Pulmonary artery endothelial cell (primary cell): ENCODE measurements at places on chromosomes 4 and X. TPM values are rescaled to one million over a fixed set of nuclear protein-coding genes. Genes with fewer than 3 reads are reported as not detected.

Gene CYLC1
- total RNA-seq, result not detected in 2 replicates

Gene FRAS1
- 8.6 and 26.8 TPM in 2 replicates for total RNA-seq

Gene RRH
- total RNA-seq, result 0.07 TPM in 1 of 2 replicates, not detected in the other

Gene HHIP
- total RNA-seq, result 217 and 481 TPM in 2 replicates

Gene DCAF4L1
- 0.07 and 0.18 TPM in 2 replicates for total RNA-seq

Gene ENPEP
- total RNA-seq, result not detected in 2 replicates

Gene ACOT9
- total RNA-seq, result 77.8 and 81.6 TPM in 2 replicates

Gene CT45A3
- total RNA-seq, result not detected in 2 replicates

- no peak for DNase-seq
These were observed 24.3 kb upstream of the GLRA2 start for GRCh38 chrX:14504960-14505538.

DNA sequence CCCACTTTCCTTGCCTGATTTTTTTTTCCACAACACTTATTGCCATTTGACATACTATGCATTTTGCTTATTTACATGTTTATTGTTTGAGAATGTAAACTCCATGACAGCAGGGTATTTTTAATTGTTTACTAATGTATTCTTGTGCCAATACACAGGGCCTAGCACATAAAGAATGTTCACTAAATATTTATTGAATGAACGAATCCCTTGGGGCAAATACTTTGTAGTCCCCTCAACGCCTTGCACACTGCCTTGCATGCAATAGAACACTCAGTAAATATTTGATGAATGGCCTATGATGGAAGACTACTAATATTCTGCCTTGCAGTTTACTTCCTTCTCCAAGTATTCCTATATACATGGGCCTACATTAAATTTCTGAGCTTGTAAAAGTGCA lies 1.4 kb upstream of the PRPS1 start:
- DNase-seq, result no peak

DNA sequence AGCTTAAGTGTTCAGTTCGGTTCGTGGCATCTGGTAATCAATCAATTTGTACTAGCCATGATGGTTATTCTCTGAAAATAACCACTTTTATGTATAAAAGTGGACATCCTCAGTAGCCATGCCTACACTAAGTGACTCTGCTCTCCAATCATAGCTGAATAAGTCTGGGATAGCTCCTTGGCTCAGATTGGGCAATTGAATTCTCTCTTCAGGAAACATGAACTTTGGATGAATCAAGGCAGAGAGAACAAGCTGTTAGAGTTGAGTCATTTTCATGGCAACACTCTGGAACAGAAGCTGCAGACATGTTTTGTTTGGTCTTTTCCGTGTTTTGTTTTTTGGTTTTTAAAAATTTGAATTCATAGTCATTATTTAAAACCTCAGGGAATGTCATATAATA lies 66.8 kb upstream of the TMEM164 start:
- peak; percentile 5 for DNase-seq

GRCh38 chr4:119244832-119245231 lies 32.3 kb downstream of the USP53 start:
- no peak for DNase-seq

- no peak for DNase-seq
These were observed 89.1 kb upstream of the TET2 start for GRCh38 chr4:105057370-105058105.

DNA sequence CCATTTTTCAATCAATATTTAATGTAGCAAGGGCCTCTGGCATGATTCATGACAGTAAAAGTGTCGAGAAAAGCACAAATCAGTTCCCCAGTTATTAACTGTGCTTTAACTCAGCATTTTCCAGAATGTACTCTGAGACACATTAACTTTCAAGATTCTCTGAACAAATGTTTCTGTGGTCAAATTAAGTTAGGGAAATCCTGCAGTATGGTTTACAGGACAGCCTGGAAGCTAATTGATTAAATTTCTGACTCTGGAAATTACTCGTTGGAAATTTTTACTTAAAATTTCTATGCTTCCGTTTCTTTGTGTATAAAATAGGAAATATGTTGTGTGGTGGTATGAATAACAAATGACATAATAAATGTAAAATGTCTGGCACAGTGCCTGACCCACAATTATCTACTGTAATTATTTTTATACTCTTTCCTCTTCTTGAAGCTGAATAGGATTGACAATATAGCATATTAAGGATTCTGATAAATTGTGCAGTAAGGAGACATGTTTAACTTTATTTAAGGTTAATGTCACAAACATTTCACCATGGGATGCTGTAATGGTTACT lies 33.7 kb downstream of the STK32B start:
- DNase-seq, result peak; percentile 41

- peak; percentile 24 for DNase-seq
These were observed 181.1 kb upstream of the WDFY3 start for GRCh38 chr4:85147481-85148076.

- no peak for DNase-seq
These were observed 18.9 kb upstream of the SCRG1 start for GRCh38 chr4:173417833-173418232.

- no peak for DNase-seq
These were observed 34.8 kb downstream of the GPR101 start for GRCh38 chrX:136999024-136999423.

DNA sequence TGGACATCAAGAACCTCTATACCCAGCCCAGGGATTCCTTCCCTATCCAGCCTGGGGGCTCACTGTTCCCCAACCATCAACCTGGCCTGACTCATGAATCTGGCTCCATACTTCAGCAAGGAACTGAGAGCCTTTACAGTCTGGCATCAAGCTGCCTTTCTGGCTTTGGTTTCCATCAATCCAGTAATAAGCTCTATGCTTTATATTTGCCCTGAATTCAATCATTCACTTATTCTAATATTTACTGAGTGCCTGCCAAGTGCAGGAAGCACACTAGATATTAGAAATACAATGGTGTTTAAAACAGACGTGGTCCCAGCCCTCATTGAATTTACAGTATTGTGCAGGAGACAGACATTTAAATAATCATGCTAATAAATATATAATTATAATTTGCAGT lies 114.8 kb upstream of the PLAC1 start:
- DNase-seq, result no peak

- DNase-seq, result no peak
These were observed 338.1 kb downstream of the GPAT3 start for GRCh38 chr4:83873996-83874395.

GRCh38 chr4:159312236-159312635 lies 209.4 kb downstream of the RAPGEF2 start:
- no peak for DNase-seq

DNA sequence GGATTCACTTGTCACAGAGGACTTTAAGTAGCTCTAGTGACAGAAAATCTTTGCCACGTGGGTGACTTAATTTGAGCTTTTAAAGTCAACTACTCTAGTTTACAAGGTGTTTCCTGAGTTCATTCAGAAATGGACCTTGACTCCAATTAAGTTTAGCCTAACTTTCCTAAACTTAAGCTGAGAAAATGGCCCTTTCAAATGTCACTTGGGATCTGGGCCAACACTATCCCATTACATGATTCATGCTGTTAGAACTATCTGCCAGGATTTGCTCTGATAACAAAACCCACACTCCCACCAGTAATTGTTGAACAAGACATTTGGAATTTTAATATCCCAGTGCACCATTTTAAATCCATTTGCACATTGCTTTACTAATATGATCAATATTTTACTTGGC lies 40.8 kb downstream of the C4orf46 start:
- no peak for DNase-seq

DNA sequence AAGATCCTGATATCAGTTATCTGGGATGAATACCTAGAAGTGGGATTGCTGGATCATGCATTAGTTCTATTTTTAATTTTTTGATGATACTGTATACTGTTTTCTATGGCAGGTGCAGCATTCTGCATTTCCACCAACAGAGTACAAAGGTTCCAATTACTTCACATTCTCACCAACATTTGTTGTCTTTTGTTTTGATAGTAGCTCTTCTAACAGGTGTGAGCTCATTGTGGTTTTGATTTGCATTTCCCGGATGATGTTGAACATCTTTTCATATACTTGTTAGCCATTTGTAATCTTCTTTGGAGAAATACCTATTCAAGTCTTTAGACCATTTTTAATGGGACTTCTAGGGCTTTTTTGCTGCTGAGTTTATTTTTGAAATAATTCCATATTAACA lies 139.2 kb upstream of the AMOT start:
- no peak for DNase-seq

GRCh38 chr4:141922236-141922635 lies 285.9 kb downstream of the IL15 start:
- DNase-seq, result no peak

DNA sequence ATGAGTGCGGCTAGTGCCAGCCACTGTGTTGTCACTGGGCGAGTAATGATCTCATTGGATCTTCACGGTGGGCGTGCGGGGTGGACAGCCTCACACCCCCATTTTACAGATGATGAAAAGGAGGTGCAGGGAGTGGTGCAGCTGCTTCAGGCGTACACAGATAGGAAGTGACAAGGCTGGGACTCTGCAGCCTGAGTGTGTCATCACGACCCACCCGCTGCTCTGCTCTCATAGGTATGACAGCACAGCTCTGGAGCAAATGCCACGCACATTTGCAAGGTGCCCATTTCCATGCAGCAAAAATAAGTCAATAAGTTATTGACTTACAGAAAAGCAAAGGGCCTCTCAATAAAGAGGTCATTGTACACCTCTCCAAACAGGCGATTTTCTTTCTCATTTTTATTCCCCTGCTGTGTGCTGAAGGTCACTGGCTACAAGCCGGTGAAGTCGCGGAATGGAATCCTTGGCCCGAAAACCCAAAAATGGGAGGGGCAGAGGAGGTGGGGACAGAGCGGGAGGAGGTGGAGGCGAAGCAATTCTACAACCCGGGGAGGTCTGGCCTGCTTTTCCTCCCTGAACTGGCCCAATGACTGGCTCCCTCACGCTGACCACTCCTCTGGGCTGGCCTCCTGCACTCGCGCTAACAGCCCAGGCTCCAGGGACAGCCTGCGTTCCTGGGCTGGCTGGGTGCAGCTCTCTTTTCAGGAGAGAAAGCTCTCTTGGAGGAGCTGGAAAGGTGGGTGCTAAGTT lies at the start of gene SOD3:
TSS of gene SOD3 (plus strand) at position 658 of the 750 bp plus-strand sequence. CDS start 3,949 bp downstream, outside the sequence.
- DNase-seq, result no peak

- DNase-seq, result no peak
These were observed 51.3 kb downstream of the FNIP2 start for GRCh38 chr4:158819942-158820786.

DNA sequence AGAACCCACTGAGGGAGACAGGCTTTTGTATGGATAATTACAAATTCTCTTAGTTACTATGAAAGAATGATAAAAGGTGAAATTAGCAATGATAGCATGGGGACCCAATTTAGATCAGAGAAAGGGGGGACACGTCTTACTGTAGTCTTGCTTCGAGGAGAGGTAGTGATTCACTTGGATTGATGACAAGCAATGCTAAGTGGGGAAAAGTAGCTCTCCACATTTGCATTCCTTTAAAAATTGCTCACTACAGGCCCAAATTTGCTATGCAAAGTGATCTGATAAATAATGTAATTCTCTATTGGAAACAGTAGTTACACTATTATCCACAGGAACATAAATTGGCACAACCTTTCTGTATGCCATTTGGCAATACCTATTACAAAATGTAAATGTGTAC lies 42.5 kb upstream of the MAP3K15 start:
- DNase-seq, result no peak

DNA sequence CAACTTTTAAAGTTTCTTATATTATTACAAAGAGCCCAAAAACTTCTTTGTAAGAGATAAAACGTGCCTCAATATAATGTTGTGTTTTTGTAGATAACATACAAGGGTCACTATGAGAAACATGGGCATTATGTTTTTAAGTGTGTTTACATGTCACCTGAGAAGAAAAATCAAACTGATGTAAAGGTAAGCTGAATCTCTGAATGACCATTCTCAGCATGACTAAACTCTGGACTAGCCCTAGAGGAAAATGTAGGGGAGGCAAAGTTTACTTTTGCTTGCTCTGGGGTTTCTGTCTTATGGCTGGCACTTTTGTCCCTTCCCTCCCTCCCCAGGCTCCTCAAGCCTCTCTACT lies 6.8 kb downstream of the MEPE start:
- DNase-seq, result no peak

- peak; percentile 7 for DNase-seq
These were observed 109.1 kb downstream of the GPAT3 start for GRCh38 chr4:83644677-83645659.

- no peak for DNase-seq
These were observed 196.3 kb downstream of the GPAT3 start for GRCh38 chr4:83732114-83732635.

DNA sequence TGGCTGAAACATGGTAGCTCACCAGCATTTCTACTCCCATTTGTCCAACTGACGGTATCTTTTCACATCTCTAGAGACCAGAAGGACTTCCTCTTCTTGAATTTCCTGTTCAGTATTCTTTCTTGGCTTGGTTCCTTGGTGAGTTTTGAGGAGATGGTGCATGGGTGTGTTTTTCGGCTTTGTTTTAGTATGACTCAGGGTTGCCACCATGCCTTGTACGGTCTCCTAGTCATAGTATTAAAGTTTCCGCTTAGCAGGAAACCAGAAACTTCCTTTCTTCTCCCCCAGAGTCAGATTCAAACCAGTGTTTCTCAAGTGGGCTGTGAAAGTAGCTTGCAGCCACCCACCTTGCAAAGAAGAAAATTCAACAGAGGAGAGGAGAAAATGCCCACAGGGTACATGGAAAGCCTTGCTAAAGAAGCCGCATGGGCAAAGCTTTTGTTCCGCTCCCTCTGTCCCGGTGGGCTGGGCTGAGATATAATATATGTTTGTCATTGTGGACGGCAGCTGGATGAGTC lies 5.7 kb downstream of the CD99 start:
- DNase-seq, result peak; percentile 93

GRCh38 chr4:8656711-8657380 lies 64.3 kb downstream of the CPZ start:
- no peak for DNase-seq

DNA sequence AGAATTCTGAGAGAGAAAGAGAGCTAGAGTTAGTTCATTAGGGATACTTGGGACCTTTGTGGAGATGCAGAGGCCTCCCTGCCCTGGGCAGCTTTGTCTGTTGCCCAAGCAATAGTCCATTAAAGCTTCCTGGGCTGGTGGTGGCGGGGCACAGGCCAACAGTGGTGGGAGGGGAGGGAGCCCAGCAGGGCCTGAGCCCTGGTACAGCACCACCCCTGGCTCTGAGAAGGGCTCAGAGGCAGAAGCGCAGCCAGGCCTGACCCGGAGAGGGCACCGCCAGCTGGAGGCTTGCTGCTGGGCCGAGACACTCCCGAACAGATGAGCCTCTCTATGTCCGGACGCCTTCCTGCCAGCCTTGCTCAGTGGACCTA lies 65.3 kb downstream of the EFNB1 start:
- no peak for DNase-seq
